Thoracic aorta (tissue), 2 donors: ENCODE measurements at places on chromosomes 3 and 15. TPM values are rescaled to one million over a fixed set of nuclear protein-coding genes. Genes with fewer than 3 reads are reported as not detected.

CCDC39 gene
- not detected for total RNA-seq

C2CD4B gene
- total RNA-seq, result 8.0 TPM

DNA sequence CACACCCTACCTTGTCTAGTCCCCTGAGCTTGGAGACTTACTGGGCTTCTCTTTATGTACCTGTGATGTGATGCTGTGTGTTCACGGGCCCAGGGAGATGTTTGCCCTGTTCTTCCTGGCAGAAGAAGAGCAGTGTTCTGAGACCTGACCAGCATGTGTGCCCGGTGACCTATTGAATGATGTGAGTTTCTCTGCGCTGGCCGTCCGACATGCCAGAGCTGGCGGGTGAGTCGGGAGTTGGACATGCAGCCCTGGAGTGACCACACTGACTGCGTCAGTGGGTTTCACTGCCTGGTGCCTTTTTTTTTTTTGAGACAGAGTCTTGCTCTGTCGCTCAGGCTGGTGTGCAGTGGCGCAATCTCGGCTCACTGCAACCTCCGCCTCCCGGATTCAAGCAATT lies 42.3 kb downstream of the CGNL1 start:
- no peak for DNase-seq

GRCh38 chr3:193728429-193729087 lies 135.6 kb downstream of the OPA1 start:
- DNase-seq, result no peak

DNA sequence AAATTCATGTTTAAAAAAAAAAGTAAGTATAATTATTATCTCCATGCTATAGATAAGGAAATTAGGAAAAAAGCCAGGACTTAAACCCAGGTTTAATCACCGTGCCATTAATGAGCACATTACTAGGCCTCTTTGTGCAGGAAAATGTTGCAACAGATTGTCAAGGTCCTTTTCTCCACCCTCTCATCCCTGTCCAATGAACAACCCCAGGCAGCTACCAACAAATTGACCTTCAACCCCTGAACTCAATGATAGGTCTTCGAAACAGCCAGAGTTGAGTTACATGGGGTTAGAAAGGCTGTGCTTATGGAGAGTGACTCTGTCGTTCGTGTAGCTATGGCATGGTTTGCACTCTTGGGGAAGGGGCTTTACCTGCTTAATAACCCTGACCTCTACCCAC lies 84.2 kb upstream of the CTNNB1 start:
- DNase-seq, result no peak

DNA sequence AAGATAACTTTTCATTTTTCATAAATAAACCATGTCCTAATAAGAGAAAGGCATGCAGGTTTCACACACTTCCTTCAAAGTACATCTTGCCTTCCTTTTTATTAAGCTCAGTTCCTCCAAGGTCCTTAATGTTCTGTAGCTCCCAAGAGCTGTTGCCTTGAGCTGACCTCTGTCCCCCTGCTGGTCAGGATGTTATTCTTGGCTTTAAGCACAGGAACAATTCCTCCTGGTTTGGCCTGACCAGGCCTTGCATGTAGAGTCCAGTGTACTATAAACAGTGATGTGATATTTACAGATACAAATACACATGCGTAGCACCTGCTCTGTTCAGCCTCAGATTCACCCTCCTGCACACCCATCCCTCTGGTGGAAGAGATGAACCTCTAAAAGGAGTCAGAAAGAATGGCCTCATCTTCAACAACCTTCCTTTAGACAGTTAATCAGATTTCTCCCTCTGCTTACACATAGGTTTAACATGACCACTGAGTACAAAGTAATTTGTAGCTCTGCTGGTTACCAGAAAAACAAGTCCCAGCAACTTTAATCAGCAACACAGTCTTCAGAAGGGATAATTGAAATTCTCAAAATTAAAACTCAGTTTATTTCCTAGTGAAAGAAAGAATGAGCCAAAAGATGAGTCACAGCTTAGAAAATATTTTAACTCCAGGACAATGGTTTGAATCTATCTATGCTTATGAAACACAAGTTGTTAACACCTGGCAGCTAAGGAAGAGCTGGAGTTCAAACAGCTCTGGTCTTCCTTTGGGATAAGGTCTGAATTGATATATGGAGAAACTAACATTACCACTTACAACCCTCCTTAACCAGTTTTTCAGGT lies 46.5 kb downstream of the PTPN9 start:
- DNase-seq, result peak; percentile 7

- DNase-seq, result no peak
These were observed 182.5 kb downstream of the TNIK start for GRCh38 chr3:171277456-171278298.

- no peak for DNase-seq
These were observed 41.5 kb downstream of the ADGRG7 start for GRCh38 chr3:100650651-100651619.

GRCh38 chr3:141561426-141562034 lies 74.7 kb downstream of the RASA2 start:
- no peak for DNase-seq

DNA sequence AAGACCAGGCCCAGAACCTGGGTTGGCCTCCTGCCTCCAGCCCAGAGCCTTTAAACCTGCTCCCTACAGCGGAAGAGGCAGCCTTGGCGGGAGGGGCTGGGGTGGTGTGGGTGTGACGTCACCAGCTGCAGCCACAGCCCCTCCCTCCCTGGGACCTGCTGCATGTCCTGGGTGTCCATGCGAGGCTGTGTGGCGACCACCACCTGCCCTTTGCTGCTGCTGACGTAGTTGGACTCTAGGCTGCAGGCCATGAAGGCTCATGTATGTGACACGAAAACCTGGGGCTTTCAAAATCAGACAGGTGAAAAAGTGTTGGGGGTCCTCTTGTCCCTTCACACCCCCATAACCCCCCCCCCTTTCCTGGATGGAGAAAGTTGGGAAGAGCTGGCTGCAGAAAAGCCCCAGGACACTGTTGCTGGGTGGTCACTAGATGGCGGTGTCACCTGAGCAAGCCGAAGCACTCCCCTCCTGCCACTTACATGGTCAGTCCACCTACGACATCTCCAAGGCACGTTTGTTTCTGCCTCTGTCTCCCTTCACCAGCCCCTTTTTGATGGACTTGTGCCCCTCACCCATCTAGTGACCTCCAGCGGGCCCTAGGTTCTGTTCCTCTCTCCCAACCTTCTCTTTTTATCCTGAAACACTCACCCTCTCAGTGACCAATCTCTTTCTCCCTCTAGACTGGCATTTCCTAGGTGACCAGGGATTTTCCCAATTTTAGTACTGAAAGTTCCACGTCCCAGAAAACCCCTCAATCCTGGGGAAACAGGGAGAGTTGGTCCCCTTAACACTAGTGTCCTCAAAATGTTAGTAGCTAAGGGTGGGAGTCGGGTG lies 35.2 kb downstream of the SLC6A20 start:
- no peak for DNase-seq

GRCh38 chr3:117102426-117102825 lies 392.8 kb downstream of the TUSC7 start:
- no peak for DNase-seq

DNA sequence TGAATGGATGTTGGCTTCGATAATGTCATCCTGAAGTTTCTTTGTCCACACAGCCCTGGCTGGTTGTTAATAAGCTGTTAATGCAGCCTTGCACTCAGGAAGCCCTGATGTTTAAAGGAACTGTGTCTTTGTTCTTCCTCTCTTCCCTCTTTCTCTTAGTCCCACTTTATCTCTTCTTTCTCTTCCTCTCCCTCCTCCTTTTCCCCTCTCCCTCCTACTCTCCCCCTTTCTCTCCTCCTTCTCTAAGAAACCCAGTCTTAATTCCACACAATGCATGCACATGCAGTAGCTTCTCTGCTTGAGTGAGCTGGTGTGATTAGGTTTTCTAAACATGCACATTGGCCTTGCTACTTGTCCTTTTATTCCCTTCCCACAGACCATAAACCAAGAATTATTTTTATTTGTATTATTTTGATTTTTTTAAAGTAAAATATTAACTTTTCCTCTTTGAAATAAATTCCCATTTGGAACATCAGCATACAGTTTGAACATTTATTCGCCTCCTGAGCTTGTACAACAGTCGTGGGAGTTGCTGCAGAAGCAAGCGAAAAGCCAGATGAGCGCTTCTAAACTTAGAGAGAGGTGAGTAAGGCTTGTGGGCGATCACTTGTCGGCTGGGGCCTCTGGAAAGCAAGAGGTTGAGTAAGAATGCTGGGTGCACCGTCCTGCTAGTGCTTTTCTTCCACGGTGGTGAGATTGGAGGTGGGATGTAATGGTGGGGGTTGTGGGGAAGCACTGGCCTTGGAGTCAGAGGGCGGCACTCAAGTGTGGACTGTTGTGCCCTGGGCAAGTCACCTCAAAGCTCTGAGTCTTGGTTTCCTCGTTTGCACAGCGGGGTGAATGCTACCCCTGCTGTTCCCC lies 7.2 kb downstream of the GHRL start:
- no peak for DNase-seq

DNA sequence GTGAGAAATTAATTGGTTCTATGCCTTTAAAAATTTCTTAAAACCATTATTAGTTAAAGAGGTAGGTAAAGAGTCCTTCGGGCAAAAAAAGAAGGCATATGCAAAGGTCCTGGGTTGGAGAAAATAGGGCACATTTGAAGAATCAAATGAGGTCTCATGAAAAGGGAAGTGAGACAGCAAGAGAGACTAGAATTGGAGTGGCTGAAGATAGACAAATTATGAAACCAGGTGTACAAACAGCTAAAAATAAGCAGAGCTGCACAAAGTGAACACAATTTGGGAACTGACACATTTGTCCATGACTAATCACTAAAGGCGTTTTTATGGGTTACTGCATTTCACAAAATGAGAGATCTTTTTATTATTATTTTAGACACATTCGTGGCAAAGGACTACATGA lies 581.2 kb downstream of the PYDC2 start:
- DNase-seq, result no peak
